ENCODE measurements at places on chromosomes 2 and 18.

GRCh38 chr2:102839668-102840388 lies 78.0 kb downstream of the TMEM182 start:
- DNase-seq: peak; percentile 40

- DNase-seq: no peak
Observed at GRCh38 chr2:152303951-152304350, 31.0 kb upstream of the FMNL2 start.

DNA sequence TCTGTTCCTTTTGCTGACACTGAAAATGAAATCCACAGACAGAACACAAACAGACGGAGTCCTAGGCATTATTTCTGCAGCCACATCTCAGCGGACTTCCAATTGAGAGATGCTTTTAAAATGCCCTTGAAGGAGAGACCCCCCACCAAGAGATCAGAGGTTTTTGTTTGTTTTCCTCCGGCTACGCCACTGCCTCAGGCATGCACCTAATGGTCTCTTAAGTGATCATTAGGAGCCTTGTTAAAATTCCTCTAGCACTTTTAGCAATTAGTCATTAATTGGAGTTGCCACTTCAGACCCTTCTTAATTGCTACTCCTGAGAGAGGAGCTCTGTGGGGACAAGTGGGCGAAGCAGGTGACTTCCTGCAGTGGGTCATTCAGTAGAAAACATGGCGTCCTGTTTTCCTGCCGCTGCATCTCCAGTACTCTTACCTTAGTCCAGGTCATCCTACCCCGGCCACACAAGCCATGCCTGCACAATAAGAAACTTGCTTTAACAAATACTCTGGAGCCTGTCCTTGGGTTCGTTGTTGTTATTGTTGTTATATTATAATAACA lies 257.7 kb upstream of the CHAC2 start:
- no peak for DNase-seq

- no peak for DNase-seq
Observed at GRCh38 chr2:172962824-172963223, 112.8 kb upstream of the MAP3K20 start.

DNA sequence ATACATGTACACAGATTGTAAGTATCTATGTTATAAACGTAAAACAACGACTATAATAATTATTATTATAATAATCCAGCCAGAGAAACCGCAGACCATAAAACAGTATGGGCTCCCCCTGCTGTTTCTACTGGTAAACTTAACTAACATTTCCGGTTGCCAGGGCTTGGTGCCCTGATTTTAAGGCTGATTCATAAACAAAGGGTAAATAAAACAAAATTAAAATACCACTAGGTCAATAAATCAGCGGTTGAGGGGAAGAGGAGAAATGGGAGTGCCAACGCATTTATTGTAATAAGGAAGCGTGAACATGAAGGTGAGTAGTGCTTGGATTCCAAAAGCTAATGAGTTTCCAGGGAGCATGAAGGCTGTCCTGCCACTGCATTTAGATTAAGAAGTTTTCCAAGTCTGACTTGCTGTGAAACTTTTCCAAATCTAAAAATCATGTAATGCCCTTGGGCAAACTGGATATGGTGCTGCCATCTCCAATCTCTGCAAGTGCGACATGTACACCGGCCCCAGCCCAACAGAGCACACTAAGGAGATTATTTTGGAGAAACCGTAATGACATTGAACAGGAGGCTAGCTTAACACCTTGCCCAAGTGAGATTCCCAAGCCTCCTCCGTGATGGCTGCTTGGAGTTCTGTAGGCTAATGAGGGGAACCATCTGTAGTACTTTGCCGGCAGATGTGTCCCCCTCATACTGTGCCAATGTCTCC lies 50.7 kb upstream of the HNRNPA3 start:
- peak; percentile 54 for DNase-seq

- DNase-seq: no peak
Observed at GRCh38 chr2:159177957-159178356, 108.5 kb downstream of the WDSUB1 start.

DNA sequence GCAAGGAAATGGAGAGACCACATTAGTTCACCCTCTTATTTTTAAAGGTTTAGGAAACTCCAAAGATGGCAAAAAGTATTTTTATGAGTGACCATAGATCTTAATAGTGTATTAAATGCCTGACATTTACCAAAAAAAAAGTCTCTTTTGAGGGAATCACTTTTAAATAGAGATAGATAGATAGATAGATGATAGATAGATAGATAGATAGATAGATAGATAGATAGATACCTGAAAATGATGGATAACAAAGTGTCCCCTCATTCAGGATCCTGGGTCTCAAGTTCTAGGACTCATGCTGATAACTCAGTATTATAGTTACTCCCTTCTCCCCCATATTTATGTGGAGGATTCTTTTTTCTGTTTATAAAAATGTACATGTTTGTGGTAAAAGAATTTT lies 52.8 kb downstream of the FARP2 start:
- DNase-seq: no peak

GRCh38 chr2:33859811-33860461 lies 260.8 kb upstream of the FAM98A start:
- no peak for DNase-seq

DNA sequence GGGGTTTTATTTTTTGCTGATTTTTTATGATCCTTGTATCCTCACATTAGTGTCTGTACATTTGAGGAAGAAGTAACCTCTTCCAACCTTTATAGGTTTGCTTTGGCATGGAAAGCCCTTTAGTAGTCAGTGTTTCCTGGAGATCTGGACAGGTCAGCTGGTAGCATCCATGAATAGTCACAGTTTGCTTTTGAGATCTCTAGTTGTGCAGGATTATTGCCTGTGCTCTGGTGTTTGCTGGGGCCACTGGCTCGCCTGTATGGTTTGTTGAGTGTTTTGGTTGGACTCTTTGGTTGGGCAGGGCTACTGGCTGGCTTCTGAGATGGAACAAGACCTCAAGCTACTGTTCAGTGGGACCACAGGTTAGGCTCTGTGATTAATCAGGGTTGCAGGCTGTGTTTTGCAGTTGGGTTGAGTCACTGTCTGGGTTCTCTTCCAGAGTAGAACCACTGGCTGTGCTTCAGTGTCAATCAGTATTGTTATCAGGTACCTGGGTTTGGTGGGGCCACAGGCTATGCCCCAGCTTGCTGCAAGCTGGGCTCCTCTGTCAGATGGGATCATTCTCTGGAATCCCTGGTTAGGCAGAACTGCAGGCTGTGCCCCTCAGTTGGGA lies 20.0 kb downstream of the SP140L start:
- DNase-seq: no peak

- DNase-seq: no peak
Observed at GRCh38 chr2:67752969-67753368, 309.8 kb downstream of the C1D start.

GRCh38 chr2:5673145-5674025 lies 18.8 kb upstream of the SOX11 start:
- no peak for DNase-seq

DNA sequence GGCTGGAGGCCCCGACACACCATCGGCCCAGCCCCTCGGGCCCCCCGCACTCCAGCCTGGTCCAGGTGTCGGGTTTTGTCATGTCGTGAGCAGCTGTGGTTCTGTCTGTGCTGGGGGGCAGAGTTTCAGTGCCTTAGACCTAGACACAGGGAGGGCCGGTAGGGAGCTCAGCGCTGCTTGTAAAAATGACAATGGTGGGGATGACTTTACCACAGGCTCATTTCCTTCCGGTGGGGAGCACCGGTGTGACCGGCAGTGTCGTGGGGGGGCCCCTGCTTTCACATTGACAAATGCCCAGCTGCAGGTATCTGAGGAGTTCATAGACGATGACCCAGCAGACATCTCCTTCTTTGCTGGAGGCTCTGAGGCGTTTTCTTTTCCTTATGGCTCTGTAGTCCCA lies 66.9 kb downstream of the STK25 start:
- DNase-seq: no peak

GRCh38 chr2:2743164-2743571 lies 412.1 kb upstream of the MYT1L start:
- no peak for DNase-seq

- no peak for DNase-seq
Observed at GRCh38 chr2:7190587-7191324, 273.5 kb downstream of the RNF144A start.

- no peak for DNase-seq
Observed at GRCh38 chr18:43442571-43442970, 165.3 kb upstream of the SYT4 start.

Data from CD4-positive, alpha-beta T cell treated with Interleukin-15 for 4 hours (primary cell).